Activated CD8-positive, alpha-beta memory T cell treated with anti-CD3 and anti-CD28 coated beads for 24 hours (primary cell): ENCODE measurements at places on chromosomes 12 and 14.

- no peak for DNase-seq
Measured at GRCh38 chr12:96047229-96048211, 12.1 kb upstream of the LTA4H start.

- no peak for DNase-seq
Measured at GRCh38 chr12:109817627-109818231, 15.5 kb downstream of the TRPV4 start.

DNA sequence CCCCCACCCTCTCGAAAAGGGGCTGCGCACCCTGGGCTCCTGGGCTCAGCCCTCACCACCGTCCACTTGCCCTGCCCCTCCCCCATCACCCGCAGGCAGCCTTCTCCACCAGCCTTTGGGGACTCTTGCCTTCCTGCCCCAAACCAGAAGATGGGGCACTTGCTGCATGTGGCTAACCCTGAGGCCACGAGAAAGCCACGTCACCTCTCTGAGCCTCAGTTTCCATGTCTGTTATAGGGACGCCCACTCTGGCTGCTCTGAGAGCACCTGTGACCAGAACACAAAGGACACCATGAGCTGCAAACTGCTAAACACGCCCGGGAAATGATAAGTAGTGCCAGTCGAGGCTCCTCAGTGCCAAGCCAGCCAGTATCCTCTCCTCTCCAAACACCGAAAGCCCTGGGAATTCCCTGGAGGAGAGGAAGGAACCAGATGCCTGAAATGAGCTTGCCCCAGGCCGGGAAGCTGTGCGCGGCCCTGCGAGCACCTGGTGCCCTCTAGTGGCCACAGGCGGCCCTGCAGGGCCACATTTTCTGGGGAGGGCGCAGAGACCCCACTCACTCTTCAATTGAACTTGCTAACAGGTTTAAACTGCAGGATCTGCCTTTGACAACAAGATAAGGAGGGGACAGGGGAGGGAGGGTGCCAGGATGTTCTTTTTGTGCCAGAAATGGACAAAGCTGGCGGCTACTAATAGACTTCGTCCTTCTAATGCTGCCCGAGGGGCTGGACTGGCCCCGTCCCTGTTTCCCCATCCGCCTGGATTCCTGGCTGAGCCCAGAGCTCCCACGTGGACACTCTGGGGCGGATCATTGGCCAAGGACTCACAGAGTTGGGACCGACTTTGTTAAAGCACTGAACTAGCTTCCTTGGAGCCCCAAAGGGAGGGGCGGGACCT lies 10.2 kb upstream of the SERPINA9 start:
- DNase-seq, result peak; percentile 80

- DNase-seq, result no peak
Measured at GRCh38 chr12:67080637-67081036, 188.5 kb upstream of the CAND1 start.
